EL (cell line): ENCODE measurements at places on chromosomes 4 and X.

DNA sequence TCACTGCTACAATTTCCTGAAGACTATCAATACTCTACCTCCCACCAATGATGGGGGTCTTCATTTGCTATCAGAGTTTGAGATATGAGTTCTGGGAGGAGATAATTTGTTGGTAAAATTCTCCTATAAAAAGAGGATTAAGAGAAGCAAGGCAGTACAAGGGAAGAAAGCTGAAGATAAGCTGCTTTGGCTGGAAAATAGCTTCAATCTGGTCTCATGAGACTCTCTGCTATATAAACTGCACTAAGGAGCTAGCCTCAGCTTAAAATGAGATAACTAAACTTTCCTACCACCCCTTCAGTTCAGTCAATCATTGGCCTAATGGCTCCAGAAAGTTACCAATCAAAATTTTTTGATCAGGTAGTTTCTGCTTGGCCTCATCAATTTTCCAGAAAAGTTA, 2105.0 kb downstream of the ARAP2 start:
- DNase-seq: no peak

DNA sequence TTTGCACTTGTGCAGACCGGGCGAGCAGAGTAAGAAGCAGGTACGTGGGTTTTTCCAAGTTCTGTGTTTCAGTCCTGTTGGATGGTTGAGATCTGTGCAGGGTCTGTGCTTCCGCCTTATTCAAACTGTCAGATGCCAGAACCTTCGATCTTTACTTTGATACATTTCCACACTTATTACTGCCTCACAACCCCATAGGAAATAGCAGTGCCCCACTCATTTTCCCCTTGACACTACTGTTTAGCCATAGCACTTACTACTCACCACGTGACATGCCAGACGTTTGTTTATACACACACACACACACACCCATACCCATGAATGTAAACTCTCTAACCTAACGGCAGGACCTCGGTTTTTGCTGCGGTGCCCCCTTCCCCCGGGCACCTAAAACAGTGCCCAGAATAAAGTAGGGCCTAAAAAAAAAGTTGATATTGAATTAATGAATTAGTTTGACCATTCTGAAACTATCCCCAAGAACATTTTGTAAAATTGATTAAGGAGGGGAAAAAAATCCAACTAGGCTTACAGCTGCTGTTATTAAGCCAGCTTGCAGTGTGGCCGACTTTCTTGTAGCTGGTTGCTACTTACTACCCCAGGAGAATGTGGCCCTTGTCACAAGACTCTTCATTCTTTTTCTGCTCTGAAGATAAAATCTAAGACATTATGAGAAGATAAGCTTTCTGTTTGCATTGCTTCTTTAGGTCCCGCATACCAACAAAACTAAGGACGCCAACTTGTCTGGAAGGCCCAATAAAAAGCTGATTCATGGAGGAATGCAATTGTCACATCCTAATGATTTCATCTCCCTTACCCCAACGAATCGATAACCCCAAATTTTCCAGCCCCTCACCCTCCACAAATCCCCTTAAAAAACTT, 704 bp upstream of the SEPSECS start:
- peak; percentile 54 for DNase-seq

DNA sequence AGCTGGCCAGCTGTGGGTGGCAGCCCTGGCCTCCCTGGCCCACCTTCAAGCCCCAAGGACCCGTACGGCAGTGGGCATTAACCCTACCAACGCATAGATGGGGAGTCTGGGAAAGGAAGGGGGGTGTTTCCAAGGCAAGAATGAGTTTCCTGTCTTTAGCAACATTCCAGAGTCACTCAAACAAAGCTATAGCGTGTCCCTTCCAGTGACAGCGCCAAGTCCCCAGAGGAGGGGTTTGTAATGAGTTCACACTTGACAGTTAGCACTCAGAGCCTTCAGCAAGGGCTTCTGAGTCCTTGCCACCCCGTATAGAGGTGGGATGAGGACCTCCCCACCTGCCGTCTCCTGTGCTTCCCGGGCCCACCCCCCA, 1.8 kb downstream of the BGN start:
- DNase-seq: no peak

GRCh38 chr4:130210864-130211263, 1114.9 kb downstream of the C4orf33 start:
- peak; percentile 84 for DNase-seq

DNA sequence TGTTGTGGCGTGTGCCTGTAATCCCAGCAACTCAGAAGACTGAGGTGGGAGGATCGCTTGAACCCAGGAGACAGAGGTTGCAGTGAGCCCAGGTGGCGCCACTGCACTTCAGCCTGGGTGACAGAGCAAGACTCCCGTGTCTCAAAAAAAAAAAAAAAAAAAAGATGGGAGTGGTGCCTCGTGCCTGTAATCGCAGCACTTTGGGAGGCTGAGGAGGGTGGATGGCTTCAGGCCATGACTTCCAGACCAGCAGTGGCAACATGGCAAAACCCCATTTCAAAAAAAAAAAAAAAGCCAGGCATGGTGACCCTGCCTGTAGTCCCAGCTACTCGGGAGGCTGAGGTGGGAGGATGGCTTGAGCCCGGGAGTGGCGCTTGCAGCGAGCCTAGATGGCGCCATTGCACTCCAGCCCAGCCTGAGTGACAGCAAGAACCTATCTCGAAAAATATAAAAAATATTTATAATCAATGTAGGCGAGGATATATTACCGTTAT, 27.0 kb downstream of the EIF2S3 start:
- peak; percentile 72 for DNase-seq

DNA sequence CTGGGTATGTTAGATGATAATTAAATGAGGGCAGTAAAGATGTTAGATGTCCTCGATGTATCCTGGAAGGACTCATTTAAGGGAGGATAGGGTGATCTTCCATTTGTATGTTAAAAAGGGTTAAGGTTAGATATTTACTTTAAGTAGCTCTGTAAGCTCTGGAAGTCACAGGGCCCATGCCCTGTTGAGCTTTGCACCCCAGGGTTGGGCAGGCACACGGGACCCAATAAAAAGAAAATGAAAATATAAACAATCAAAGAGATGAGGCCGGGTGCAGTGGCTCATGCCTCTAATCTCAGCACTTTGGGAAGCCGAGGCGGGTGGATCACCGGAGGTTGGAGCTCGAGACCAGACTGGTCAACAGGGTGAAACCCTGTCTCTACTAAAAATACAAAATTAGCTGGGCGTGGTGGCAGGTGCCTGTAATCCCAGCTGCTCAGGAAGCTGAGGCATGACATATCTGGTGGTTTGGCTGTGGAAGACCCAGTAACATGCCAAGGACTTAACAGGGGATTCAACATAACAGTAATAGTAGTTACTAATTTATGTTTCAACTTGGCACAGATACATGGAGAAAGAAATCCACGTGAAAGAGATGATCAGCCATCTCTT, 16.9 kb upstream of the PHEX start:
- no peak for DNase-seq

DNA sequence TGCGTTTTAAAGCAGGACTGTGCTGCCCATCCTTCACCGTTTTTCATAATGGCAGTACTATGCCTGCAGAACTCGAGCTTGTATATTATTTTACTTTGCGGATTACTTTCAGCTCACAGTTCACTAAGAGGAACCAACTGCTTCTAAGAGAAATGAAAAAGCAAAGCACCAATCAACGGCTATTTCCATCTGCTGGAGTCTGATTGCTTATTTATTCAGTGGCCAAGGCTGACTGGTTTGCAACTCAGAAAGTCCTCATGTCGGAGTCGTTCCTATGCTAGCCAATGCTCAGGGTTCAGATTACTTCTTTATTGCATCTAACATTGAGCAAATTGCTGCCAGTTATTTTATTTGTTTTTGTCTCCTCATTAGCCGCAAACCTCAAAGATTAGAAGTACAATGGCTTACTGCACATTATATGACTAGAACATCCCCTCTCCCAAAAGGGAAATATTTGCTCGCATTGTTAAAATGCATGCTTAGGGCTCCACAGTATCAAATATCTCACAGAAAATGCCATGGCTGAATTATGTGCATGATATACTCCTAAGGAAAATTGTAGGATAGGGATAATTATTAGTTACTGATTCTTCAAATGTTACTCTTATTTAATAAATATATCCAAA, 1628.2 kb upstream of the ADGRL3 start:
- DNase-seq: no peak

DNA sequence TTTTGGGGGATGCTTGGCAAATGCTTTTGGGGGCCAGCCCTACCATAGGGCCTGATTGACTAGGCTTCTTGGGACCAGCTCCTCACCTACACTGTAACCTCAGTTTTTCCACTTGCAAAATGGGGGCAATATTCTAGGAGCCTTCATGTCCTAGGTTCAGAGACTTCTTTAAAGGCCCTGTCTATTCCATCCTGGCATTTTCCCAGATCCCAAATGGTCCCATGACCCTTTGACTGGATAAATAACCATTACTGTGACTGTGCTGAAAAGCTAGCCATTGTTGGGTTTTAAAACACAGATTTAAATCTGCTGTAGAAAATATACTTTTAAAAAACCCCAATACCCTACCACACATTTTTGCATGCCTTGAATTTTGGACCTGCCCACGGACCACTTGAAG, 149.8 kb downstream of the EFNB1 start:
- no peak for DNase-seq

DNA sequence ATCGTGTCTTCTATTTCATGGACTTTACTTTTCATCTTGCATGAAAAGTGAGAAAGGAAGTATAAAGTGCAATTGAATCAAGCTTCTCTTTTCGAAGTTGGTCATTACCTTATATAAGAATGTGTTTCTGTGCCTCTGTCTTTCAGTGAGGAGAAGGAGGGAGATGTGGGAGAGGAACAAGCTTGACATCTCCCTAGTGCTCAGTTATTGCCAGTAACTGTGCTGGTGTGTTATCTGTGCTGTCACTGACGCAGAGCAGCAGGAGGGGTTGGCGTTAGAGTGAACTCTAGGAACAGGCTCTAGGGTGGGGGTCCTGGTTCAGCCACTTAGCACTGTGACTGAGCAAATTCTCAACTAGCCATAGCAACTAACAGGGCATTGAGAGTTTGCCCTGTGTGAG, 34.0 kb upstream of the TBC1D9 start:
- no peak for DNase-seq

- no peak for DNase-seq
These were observed 14.2 kb downstream of the C4orf33 start for GRCh38 chr4:129109965-129110824.

GRCh38 chr4:168273838-168274237, 44.7 kb downstream of the DDX60 start:
- DNase-seq: no peak

- DNase-seq: peak; percentile 2
These were observed 73.3 kb downstream of the NCAPG start for GRCh38 chr4:17884063-17884462.

GRCh38 chr4:118224243-118224829, 128.5 kb downstream of the PRSS12 start:
- peak; percentile 64 for DNase-seq
